ENCODE measurements at places on chromosomes 11 and 22.

GRCh38 chr22:47788461-47788860 lies 1026.0 kb downstream of the TBC1D22A start:
- no peak for DNase-seq

DNA sequence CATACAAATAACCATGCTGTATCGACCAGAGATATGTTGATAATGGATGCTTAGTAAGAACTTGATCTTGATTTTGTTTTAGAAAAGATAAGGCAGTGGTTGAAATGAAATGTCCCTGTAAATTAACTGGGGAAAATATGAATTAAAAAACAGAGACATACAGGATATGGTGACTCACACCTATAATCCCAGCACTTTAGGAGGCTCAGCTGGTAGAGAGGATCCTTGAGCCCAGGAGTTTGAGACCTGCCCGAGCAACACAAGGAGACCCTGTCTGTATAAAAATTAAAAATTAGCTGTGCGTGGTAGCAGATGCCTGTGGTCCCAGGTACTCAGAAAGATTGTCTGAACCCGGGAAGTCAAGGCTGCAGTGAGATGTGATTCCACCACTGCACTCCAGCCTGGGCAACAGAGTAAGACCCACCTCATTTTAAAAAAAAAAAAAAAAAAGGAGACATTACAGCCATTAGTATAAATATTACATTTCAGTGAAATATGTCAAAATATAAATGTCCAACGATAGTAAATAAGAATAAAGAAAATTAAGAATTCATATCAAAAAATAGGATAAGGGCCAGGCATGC lies 4.6 kb downstream of the PICALM start:
- no peak for DNase-seq

DNA sequence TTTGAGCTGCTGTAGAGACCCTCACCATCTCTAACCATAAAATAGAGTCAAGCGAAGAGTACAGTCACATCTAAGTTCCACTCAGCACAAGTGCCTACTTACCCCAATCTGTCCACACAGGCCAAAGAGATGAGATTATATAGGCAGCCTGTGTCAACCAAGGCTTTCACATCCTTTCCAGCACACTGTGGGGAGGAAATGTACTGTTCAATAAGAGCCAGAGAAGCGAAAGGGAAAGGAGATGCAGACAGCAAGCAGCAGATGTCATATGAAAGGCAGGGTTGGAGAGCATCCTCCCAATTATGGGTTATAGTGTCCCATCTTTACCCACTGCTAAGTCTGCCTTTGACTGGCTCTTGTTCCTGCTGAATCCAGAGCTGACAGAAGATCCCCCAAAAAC lies 16.4 kb downstream of the NRIP3 start:
- DNase-seq, result no peak

DNA sequence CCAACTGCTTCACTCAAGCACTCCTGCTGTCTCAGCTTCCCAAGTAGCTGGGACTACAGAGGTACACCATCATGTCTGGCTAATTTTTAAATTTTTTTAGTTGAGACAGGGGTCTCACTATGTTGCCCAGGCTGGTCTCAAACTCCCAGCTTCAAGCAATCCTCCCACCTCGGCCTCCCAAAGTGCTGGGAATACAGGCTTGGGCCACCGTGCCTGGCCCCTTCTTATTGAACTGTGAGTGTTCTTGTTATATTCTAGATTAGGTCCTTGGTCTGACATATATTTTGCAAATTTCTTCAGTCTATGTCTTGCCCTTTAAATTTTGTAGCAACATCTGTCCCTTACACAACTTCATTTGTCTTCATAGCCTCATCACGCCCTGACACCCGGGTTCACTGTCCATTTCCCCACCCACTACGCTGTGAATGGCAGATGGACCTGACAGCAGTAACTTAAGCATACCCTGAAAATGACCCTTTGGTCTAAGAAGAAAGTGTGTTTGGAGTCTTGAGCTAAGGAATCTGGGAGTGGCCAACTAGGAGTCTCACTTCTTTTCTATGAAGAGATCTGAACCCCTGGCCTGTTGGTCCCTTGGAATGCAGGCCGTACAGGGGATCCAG lies 4.2 kb upstream of the FAM118A start:
- DNase-seq, result no peak

- DNase-seq, result no peak
Measured at GRCh38 chr11:62054484-62055121, 69.2 kb upstream of the INCENP start.

DNA sequence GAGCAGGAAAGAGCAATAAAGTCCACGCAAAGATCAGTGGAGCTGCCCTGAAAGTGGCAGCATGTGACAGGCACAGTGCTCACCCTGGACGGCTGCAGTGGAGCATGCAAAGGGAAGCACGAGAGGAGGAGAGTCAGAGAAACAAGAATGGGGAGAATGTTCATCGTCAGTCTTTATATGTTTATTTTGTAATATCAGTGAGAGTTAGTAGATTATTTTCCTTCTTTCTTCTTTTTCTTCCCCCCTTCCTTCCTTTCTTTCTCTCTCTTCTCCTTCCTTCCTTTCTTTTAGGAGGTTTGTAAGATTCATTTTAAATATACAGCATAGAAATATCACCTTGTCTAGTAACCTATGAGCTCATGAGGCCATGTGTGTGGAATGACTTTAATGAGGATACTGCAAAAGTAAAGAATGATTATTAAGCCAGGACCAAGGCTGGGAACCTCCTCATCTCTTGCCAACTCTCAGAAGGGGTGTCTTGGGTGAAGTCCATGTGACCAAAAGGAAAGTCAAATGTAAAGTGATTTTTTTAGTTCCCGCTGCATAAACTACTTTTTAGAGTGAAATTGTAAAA lies 321.1 kb downstream of the AASDHPPT start:
- DNase-seq, result no peak

DNA sequence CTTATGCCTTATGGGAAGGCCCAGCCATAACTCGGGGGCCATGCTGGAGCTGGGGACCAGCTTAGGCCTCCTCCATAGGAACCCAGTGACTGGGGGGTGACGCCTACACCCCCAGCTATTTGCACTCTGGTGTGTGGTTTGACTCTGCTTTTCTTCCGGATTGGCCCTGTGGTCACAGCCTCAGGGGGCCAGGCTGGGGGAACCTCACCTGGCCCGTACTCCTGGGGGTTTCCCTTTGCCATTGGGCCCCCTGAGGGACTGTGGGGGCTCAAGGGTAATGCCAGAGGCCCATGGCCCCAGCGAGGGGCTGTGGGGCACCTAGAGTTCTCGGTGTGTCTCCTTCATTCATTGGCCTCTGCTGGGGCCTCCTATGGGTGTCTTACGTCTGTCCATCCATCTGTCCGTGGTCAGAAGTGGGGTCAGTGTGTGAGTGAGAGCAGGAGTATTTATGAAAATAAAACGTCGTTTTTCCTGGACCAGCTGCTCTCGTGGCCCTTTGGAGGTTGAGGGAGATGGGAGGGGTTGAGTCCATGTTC lies 6.3 kb upstream of the SH3BP1 start:
- no peak for DNase-seq

- DNase-seq, result no peak
Measured at GRCh38 chr22:48864748-48865147, 962.9 kb downstream of the BRD1 start.

- no peak for DNase-seq
Measured at GRCh38 chr22:20636075-20636812, 128.8 kb downstream of the MED15 start.

GRCh38 chr22:37205046-37205445 lies 7.2 kb downstream of the SSTR3 start:
- no peak for DNase-seq

- no peak for DNase-seq
Measured at GRCh38 chr22:25131198-25131887, 68.3 kb upstream of the CRYBB3 start.

DNA sequence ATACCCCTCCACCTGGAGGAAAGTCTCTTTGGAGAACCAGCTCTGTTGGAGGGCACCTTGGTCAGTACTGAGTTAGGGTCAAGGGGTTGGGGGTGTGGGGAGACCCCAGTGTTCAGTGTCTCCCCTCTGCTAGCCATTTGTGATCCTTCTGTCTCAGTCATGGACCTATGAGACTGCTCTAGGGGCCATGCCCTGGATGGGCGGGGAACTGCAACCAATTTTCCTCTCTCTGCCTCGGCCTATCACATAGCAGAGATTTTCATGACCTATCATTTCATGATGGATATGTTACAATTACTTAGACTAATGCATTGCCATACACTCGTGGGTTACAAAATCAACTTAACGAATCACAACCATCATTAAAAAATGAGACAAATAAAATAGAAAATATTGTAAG lies 7.4 kb downstream of the OTOG start:
- DNase-seq, result no peak

- no peak for DNase-seq
Measured at GRCh38 chr22:35561796-35562526, 21.3 kb downstream of the RASD2 start.

DNA sequence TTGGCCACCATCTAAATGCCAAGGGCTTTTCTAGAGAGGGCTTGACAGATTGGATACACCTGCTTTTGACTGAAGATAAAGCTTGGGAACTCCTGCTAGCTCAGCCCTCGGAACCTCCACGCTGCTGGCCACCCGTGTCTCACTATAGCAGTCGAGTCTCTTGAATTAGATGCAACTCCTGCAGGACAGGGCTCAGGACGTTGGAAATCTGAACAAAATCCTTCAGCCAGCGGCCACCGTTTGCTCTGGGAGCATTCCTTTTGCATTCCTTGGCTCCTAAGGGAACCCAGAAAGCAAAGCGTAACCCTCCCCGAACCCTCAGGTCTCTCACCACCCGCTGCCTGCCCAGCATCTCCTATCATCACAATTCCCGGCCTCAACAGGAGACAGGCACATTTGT lies 77.8 kb downstream of the GRIK4 start:
- no peak for DNase-seq

DNA sequence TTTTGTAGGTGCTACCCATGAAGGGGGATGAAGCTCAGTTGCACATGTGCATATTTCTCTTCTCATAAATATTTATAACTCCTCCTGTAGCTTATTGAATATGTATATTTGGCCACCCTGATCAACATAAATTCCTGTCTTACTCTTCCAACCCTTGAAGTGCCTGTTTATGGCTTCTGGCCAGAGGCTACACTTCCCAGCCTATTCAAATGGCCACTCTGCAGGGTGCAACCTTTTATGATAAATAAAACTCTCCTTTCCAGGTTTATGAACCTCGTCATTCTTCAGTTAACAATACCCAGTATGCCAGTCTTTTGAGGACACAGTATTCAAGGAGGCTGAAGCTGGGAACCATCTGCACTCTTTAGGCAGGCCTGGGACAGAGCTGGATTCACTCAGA lies 2.6 kb upstream of the RTL6 start:
- DNase-seq, result no peak

DNA sequence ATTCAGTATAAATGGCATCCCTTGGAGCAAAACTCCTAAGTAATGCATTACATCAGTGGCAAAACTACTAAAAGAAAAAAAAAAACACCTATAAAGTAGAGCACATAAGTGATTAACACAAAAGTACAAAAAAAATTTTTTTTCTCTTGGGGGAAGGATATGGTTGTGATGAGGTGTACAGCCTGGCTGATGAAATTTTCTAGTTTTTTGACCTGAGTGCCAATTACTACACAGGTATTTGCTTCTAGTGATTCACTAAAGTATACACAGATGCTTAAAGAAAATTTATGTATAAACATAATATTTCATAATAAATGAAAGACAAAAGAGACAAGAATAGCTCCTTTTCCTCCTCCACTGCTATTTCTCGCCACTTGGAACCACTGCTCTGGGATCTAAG lies 71.8 kb upstream of the APOA1 start:
- no peak for DNase-seq

GRCh38 chr22:38239101-38239761 lies 33.6 kb downstream of the TMEM184B start:
- no peak for DNase-seq

GRCh38 chr11:122672892-122673291 lies 17.4 kb downstream of the UBASH3B start:
- DNase-seq, result no peak

DNA sequence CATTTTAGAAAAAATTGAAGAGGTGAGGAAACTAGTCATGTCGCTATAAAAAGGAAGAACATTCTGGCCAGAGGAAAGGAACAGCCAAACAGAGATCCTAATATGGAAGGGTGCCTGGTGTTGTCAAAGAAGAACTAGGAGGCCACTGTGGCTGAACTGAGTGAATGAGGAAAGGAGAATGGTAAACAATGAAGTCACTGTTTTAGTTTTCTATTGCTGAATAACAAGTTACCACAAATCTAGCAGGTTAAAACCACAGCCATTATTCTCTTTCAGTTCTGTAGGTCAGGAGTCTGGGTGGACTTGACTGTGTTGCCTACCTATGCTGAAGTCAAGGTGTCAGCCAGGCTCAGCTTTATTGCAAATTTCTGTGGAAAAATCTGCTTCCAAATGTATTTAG lies 549.3 kb upstream of the CCDC90B start:
- DNase-seq, result no peak

DNA sequence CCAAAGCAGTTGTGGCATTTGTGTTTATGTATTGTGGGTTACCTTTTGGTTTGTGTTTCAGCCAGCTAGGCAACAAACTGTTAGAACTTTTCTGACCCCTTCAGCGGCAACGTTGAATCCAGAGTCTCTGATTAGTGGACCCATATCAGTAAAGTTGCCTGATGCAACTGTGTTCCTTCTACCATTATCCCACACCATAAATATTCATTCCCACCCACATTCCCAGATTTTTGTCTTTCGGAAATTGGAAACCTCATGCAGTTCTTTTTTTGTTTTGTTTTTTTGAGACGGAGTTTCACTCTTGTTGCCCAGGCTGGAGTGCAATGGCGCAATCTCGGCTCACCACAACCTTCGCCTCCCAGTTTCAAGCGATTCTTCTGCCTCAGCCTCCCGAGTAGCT lies 30.7 kb upstream of the RBX1 start:
- DNase-seq, result no peak

- no peak for DNase-seq
Measured at GRCh38 chr11:2847561-2847960, 38.0 kb downstream of the CDKN1C start.

GRCh38 chr11:70948398-70948797 lies 304.0 kb downstream of the SHANK2 start:
- no peak for DNase-seq

GRCh38 chr11:45048313-45048841 lies 97.7 kb upstream of the TP53I11 start:
- no peak for DNase-seq

DNA sequence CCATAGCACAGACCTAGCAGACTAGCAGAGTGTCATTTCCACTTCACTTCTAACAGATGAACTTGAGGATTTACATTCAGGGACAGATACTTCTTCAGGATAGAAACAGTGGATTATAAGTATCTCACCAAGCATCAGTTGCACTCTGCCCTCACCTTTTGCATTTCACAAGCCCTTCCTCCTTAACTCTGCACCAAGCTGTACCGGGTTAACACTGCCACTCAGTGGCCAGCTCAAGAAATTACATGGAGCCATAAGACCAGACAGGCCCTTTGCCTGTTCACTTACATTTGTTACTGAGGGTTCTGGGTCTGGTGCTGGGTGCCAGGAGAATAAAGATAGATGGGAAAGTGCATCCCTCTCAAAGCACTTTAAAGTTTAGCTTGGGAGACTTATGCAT lies 309.8 kb downstream of the SHANK2 start:
- DNase-seq, result no peak
